ENCODE measurements at places on chromosomes 3 and 15. TPM values are rescaled to one million over a fixed set of nuclear protein-coding genes. Genes with fewer than 3 reads are reported as not detected.

The CASR gene
- total RNA-seq, result 0.11 TPM

The CPN2 gene
- total RNA-seq, result not detected

- DNase-seq, result no peak
Observed at GRCh38 chr3:53820084-53820483, 26.1 kb downstream of the CHDH start.

The ZNF662 gene
- total RNA-seq, result 27.5 TPM

The WNT5A gene
- 25.0 TPM for total RNA-seq

- no peak for DNase-seq
Observed at GRCh38 chr3:141795741-141796080, 32.5 kb downstream of the GRK7 start.

DNA sequence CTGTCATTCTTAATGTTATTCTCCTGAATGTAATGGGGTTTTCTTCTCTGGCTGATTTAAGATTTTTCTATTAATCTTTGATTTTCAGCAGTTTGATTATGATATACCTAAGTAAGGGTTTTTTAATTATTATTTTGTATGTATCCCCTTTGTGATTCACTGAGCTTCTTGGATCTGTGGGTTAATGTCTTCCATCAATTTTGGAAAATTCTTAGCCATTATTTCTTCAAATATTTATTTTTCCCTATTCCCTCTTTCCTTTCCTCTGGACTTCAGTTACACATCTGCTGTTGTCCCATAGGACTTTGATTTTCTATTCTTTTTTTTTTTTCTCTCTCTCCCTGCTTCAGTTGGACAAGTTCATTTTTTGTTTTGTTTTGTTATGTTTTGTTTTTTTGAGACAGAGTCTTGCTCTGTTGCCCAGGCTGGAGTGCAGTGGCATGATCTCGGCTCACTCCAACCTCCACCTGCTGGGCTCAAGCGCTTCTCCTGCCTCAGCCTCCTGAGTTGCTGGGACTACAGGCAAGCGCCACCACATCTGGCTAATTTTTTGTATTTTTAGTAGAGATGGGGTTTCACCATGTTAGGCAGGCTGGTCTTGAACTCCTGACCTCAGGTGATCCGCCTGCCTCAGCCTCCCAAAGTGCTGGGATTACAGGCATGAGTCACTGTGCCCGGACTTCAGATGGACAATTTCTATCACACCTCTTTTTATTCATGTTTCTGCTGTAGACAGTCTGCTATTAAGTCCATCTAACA, 40.6 kb downstream of the XYLB start:
- no peak for DNase-seq

The PXK gene
- total RNA-seq, result 33.9 TPM
